H9 (cell line): ENCODE measurements at places on chromosomes 1 and 21. TPM values are rescaled to one million over a fixed set of nuclear protein-coding genes. Genes with fewer than 3 reads are reported as not detected.

ERO1B gene
- total RNA-seq = 1.3 and 1.5 TPM in 2 replicates

CACNA1S gene
- 0.04 TPM in 1 of 2 replicates, not detected in the other for total RNA-seq

DCST1 gene
- total RNA-seq = not detected in 2 replicates

AMY2A gene
- total RNA-seq = not detected in 2 replicates

NPR1 gene
- total RNA-seq = 8.6 and 8.9 TPM in 2 replicates

TADA1 gene
- total RNA-seq = 19.5 and 20.7 TPM in 2 replicates

ALPL gene
- 84.8 and 92.9 TPM in 2 replicates for total RNA-seq

PEAR1 gene
- total RNA-seq = 0.31 and 0.39 TPM in 2 replicates

OR2T35 gene
- not detected in 2 replicates for total RNA-seq

KRTAP22-2 gene
- total RNA-seq = not detected in 2 replicates

C1orf116 gene
- 0.48 and 0.55 TPM in 2 replicates for total RNA-seq

TMEM59 gene
- 111 and 131 TPM in 2 replicates for total RNA-seq

CYP4A11 gene
- not detected in 2 replicates for total RNA-seq

CHD5 gene
- total RNA-seq = 0.99 and 1.6 TPM in 2 replicates

NADK gene
- total RNA-seq = 104 and 105 TPM in 2 replicates

TTC39A gene
- 7.7 and 9.1 TPM in 2 replicates for total RNA-seq

IL12RB2 gene
- 0.77 and 0.88 TPM in 2 replicates for total RNA-seq

OR2T8 gene
- total RNA-seq = not detected in 2 replicates

DNA sequence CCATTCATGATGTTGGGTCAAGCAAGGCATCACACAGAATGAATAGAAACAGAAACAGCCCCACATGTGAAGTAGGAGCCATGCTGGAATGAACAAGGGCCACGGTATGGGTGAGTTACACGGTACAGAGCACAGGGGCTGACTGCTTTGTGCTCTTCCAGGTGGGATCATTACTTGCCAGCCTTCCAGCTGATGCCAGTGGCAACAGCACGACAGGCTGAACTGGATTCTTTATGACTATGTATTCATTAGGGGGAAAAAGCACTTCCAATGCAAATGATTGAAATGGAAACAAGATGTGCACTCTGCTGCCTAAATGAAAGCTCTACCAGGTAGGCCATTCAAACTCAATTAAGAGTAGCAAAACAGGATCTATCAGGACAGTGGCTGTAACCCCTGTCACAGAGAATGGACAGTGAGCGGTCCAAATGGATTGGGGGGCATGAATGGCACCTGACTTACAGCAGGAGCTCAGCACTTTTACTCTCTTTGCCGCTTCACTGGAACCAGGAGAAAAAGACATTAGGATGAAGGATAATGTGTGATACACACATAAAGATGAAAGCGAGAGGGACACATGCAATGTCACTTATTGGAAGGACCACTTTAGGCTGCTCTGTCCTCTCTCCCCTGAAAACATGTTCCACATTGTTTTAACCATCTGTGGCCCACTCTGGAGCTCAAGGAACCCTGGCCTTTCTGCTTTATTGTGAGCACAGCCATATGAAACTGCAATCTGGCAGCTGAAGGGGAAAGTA is 23.4 kb upstream of the IRF2BP2 start:
- no peak overlapping the region for H3K27ac ChIP-seq
- H3K4me3 ChIP-seq = no peak overlapping the region
- DNase-seq = no peak
- no peaks in the 10 kb centered on the region for H3K36me3 ChIP-seq

DNA sequence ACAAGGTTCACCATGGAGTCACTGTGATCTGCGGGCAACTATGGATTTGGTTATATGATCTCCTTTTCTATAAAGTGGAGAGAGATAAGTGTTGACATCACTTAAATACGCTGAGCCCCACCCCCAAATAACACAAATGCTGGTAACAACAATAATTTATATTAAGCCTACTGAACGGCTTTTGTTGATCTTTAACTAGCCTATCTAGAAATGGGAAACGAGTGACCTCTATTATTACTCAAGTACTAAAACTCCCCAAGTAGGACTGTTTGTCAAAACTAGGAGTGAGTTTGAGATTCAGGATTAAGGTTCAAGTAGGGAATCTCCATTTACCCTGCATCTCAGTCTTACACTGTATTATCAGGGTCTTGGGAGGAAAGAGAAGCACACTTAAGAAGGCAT is 52.2 kb downstream of the MAP3K7CL start:
- no peak overlapping the region for H3K27ac ChIP-seq
- no peaks in the 10 kb centered on the region for H3K4me1 ChIP-seq
- H3K4me3 ChIP-seq = no peak overlapping the region
- no peaks in the 10 kb centered on the region for H3K36me3 ChIP-seq
- DNase-seq = no peak

- no peaks in the 10 kb centered on the region for H3K27me3 ChIP-seq
- no peak overlapping the region for H3K27ac ChIP-seq
- H3K4me1 ChIP-seq = no peaks in the 10 kb centered on the region; the same call in 1 of the 2 replicates
- H3K4me3 ChIP-seq = no peak overlapping the region
Measured at GRCh38 chr1:213724640-213725536, 262.9 kb upstream of the PROX1 start.

- H3K4me1 ChIP-seq = no peaks in the 10 kb centered on the region
- H3K27ac ChIP-seq = no peak overlapping the region
- H3K36me3 ChIP-seq = peaks cover 2% of the 10 kb centered on the region; the same call in 2 of the 3 replicates
- DNase-seq = no peak
- 0 out of 2 replicates have a peak, but pooled peaks cover 2% of the 10 kb centered on the region for H3K27me3 ChIP-seq
Measured at GRCh38 chr21:39073063-39073462, 110.2 kb downstream of the PSMG1 start.

DNA sequence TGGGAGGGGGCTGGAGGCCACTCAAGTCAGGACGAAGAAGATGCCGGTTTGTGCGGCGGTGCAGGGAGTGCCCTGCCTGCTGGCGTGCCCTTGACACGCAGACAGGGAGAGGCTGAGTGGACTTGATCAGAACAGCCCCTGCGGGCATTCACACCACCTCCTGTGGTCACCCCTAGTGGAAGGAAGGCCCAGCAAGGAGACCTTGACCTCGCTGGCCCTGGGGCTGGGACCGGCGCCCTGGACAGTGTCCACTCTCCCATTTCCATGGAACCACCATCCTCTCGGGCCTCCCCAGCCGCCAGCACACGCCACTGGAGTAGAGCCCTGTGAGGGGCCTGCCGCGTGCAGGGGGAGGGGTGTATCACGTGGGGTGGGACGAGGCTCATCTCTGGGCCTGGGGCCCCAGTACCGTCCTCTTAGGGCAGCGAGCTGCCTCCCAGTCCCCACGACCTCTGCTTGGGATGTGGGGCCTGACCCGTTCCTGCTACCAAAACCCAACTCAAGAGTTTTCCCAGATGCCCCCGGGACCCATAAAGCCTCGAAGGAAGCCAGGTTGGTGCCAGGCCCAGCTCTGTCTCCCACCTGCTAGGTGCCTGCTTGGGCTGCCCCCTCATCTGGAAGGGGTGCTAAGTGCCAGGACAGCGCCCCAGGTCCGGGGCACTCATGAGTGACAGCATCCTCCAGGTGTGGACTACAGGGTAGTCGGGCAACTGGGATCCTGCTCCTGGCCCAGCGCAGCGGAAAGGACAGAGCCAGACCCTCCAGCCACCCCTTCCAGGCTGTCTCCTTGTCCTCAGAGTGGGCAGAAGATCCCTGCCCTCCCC is 62.8 kb downstream of the SLX9 start:
- no peaks in the 10 kb centered on the region for H3K4me1 ChIP-seq
- no peak overlapping the region for H3K4me3 ChIP-seq
- no peak overlapping the region for H3K27ac ChIP-seq
- no peaks in the 10 kb centered on the region; the same call in 1 of the 2 replicates for H3K27me3 ChIP-seq

DNA sequence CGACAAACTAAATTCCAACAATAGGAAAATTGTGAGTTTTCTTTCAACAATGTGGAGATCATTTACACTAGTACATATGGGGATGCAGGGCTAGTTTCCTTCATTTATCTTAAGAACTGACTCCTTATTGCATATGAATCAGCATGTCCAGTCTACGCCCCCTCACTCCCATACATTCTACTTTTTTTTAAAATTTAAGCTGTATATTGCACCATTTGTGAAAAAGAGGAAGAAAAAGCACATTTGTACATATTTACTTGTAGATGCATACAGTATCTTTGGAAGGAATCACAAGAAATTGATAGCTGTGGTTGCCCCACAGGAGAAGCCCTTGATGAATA is 15.9 kb downstream of the VPS26C start:
- H3K4me1 ChIP-seq = no peaks in the 10 kb centered on the region
- H3K27me3 ChIP-seq = no peaks in the 10 kb centered on the region
- peaks cover 5% of the 10 kb centered on the region; the same call in 1 of the 2 replicates for H3K36me3 ChIP-seq
- no peak overlapping the region for H3K27ac ChIP-seq

GRCh38 chr1:43444836-43445235 is 8.9 kb downstream of the HYI start:
- no peaks in the 10 kb centered on the region for H3K4me1 ChIP-seq
- no peaks in the 10 kb centered on the region for H3K27me3 ChIP-seq
- H3K27ac ChIP-seq = no peak overlapping the region
- H3K4me3 ChIP-seq = no peak overlapping the region

GRCh38 chr1:19153169-19153568 is 56.9 kb downstream of the UBR4 start:
- no peaks in the 10 kb centered on the region for H3K27me3 ChIP-seq
- no peak overlapping the region for H3K27ac ChIP-seq

- H3K36me3 ChIP-seq = 0 out of 3 replicates have a peak, but pooled peaks cover 2% of the 10 kb centered on the region
- H3K4me3 ChIP-seq = peak within 1 kb of the TSS; percentile 59
- H3K27ac ChIP-seq = no peak within 1 kb of the TSS
- H3K27me3 ChIP-seq = no peaks in the 10 kb centered on the region
- no peak for DNase-seq
Measured at GRCh38 chr21:43864962-43865539, at the start of gene AGPAT3. Gene AGPAT3 (plus strand): TSS chr21:43865223. CDS start chr21:43959682, 94,459 bp downstream.

DNA sequence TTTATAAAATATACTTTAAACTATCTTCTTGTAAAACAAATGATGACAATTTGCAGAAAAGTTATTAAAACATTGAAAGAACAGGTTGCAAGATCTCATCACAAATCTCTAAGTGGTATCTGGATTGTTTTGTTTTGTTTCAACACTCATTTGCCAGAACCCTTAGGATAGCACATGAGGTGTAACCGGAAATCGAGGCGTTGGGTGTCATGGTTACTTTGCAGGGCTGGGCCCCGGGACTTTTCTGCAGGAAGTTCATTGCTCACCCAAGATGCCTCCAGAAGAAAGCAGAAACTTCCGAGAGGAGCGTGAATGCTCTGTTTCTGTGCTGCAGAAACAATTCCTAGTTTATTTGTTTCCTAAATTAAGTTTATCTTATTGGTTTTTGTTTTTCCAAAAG is 2.5 kb downstream of the DISC1 start:
- no peaks in the 10 kb centered on the region for H3K36me3 ChIP-seq
- peaks cover 6% of the 10 kb centered on the region; the same call in 1 of the 2 replicates for H3K27me3 ChIP-seq
- H3K4me3 ChIP-seq = no peak overlapping the region
- H3K27ac ChIP-seq = no peak overlapping the region
- H3K4me1 ChIP-seq = no peaks in the 10 kb centered on the region; the same call in 1 of the 2 replicates
- no peak for DNase-seq

DNA sequence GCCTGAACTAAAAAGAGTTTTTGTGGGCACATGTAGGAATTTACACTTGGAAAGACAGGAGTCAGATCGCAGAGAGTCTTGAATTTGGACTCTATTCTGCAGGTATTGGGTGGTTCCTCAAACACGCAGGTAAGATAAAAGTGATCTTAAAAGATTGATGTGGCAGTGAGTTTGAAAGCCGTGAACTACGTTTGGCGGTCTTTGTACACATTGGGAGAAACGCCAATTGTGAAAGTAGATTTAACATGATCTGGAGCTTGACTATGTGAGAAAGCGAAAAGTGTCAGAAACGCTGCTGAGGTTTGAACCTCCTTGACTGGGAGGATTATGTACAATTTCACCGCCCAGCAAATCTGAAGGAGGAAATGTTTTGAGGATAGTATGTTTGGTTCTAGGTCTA is 1.5 kb upstream of the PPP2R5A start:
- H3K4me3 ChIP-seq = peak overlapping the region; percentile 94
- DNase-seq = no peak
- no peaks in the 10 kb centered on the region for H3K27me3 ChIP-seq
- H3K4me1 ChIP-seq = no peaks in the 10 kb centered on the region; the same call in 1 of the 2 replicates
- no peak overlapping the region for H3K27ac ChIP-seq
- no peaks in the 10 kb centered on the region for H3K36me3 ChIP-seq

DNA sequence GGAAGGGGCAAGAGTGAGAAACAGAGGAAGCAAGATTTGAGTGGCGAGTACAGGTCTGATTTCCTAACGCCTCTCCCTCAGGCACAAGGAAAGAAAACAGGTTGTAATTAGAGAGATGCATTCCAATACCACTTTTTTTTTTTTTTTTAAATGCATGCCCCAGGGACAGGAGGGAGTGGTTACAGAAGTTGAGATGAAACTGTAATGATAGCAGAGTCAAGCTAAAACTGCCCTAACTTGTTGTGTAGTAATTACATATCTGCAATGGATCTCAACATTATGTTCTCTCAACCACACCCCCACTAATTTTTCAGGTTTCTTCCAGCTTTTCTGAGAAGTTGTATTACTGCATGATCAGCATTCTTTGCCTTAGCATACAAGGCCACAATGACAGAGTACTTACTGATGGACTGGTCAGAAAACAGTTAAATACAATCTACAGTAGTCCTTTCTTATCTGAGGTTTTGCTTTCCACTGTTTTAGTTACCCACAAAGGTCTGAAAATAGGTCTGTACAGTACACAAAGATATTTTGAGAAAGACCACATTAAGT is 5.5 kb downstream of the ETV3 start:
- H3K4me3 ChIP-seq = no peak overlapping the region
- H3K27ac ChIP-seq = no peak overlapping the region
- DNase-seq = no peak
- H3K27me3 ChIP-seq = no peaks in the 10 kb centered on the region

DNA sequence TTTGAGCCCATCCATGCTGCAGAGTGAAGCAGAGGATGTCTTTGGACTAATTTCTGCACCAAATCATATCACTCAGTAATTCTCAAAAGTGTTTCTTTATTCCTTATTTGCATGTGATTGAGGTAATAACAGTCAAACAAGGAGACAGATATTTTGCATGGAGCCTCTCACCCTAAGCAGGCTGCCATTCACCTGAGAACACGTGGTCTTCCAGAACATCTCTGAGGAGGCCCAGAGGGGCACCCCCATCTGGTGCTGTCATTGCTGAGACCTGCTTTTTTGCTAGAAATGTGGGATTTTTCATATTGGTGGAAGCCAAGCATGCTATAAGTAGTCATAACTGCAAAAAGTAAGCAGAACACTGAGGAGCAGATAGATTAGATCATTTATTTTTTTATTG is 7.7 kb downstream of the SLC37A1 start:
- H3K27ac ChIP-seq = no peak overlapping the region
- H3K4me1 ChIP-seq = peaks cover 4% of the 10 kb centered on the region; the same call in 1 of the 2 replicates
- peaks cover 47% of the 10 kb centered on the region for H3K36me3 ChIP-seq
- no peak overlapping the region for H3K4me3 ChIP-seq
- no peaks in the 10 kb centered on the region for H3K27me3 ChIP-seq

GRCh38 chr1:29949676-29950075 is 713.4 kb downstream of the PTPRU start:
- H3K4me1 ChIP-seq = peaks cover 11% of the 10 kb centered on the region
- DNase-seq = peak; percentile 41
- H3K27ac ChIP-seq = no peak overlapping the region
- H3K36me3 ChIP-seq = no peaks in the 10 kb centered on the region

GRCh38 chr1:111654839-111655238 is 35.2 kb downstream of the RAP1A start:
- no peaks in the 10 kb centered on the region for H3K4me1 ChIP-seq
- H3K4me3 ChIP-seq = no peak overlapping the region
- H3K27ac ChIP-seq = no peak overlapping the region
- H3K36me3 ChIP-seq = no peaks in the 10 kb centered on the region
- H3K27me3 ChIP-seq = no peaks in the 10 kb centered on the region
